H9 (cell line): ENCODE measurements at places on chromosomes 7 and 10.

GRCh38 chr10:75110006-75110632 lies 1.3 kb upstream of the SAMD8 start:
- peaks cover 3% of the 10 kb centered on the region; the same call in 1 of the 2 replicates for H3K4me1 ChIP-seq
- H3K4me3 ChIP-seq: peak overlapping the region; percentile 98

DNA sequence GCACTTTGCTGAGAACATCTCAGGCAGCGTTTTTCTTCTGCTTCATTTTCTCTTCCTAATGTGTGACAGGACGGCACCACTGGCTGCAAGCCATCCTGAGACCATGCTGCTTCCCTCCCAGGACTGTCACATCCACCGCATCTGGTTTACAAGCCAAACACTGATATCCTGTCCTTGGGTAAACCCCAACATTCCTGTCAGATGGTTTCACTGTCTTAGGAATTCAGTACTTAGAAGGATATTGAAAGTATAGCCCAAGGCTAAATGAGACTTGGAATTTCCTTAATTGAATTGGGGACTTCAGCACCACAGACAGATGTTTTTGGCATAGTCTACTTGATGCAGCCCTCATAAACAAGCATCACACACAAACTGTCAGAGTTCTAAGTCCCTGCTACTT lies 74.2 kb upstream of the PLXNA4 start:
- DNase-seq: no peak
- H3K27ac ChIP-seq: no peak overlapping the region
- H3K4me1 ChIP-seq: peaks cover 7% of the 10 kb centered on the region; the same call in 1 of the 2 replicates
- no peaks in the 10 kb centered on the region for H3K36me3 ChIP-seq
- H3K4me3 ChIP-seq: no peak overlapping the region
- no peaks in the 10 kb centered on the region for H3K27me3 ChIP-seq

- no peaks in the 10 kb centered on the region for H3K4me1 ChIP-seq
- H3K36me3 ChIP-seq: no peaks in the 10 kb centered on the region
These were observed 337.6 kb upstream of the CHRM2 start for GRCh38 chr7:136530831-136531230.

- DNase-seq: no peak
- H3K27me3 ChIP-seq: no peaks in the 10 kb centered on the region
- no peaks in the 10 kb centered on the region for H3K4me1 ChIP-seq
- H3K27ac ChIP-seq: no peak overlapping the region
- H3K4me3 ChIP-seq: no peak overlapping the region
These were observed 10.3 kb upstream of the PPP2R2D start for GRCh38 chr10:131890276-131891195.

GRCh38 chr7:141696348-141696747 lies 5.6 kb downstream of the DENND11 start:
- H3K27ac ChIP-seq: no peak overlapping the region
- peaks cover 5% of the 10 kb centered on the region for H3K4me1 ChIP-seq
- no peak overlapping the region for H3K4me3 ChIP-seq
- DNase-seq: no peak

GRCh38 chr7:46908770-46909169 lies 673.1 kb downstream of the TNS3 start:
- H3K36me3 ChIP-seq: no peaks in the 10 kb centered on the region
- H3K4me3 ChIP-seq: no peak overlapping the region
- no peaks in the 10 kb centered on the region for H3K27me3 ChIP-seq
- no peak for DNase-seq
- H3K4me1 ChIP-seq: no peaks in the 10 kb centered on the region

GRCh38 chr7:43309706-43310022 lies 197.2 kb downstream of the HECW1 start:
- H3K36me3 ChIP-seq: no peaks in the 10 kb centered on the region
- H3K27ac ChIP-seq: no peak overlapping the region
- no peaks in the 10 kb centered on the region for H3K27me3 ChIP-seq
- no peak overlapping the region for H3K4me3 ChIP-seq

- no peak for DNase-seq
- no peaks in the 10 kb centered on the region for H3K27me3 ChIP-seq
- H3K36me3 ChIP-seq: no peaks in the 10 kb centered on the region
- no peak overlapping the region for H3K27ac ChIP-seq
- no peaks in the 10 kb centered on the region for H3K4me1 ChIP-seq
These were observed 285.1 kb upstream of the PFKP start for GRCh38 chr10:2782265-2782664.

- H3K36me3 ChIP-seq: peaks cover 73% of the 10 kb centered on the region
- H3K27ac ChIP-seq: no peak overlapping the region
- no peaks in the 10 kb centered on the region for H3K27me3 ChIP-seq
- no peak for DNase-seq
- no peak overlapping the region for H3K4me3 ChIP-seq
- no peaks in the 10 kb centered on the region for H3K4me1 ChIP-seq
These were observed 184.2 kb upstream of the TMEM196 start for GRCh38 chr7:19957664-19958063.

DNA sequence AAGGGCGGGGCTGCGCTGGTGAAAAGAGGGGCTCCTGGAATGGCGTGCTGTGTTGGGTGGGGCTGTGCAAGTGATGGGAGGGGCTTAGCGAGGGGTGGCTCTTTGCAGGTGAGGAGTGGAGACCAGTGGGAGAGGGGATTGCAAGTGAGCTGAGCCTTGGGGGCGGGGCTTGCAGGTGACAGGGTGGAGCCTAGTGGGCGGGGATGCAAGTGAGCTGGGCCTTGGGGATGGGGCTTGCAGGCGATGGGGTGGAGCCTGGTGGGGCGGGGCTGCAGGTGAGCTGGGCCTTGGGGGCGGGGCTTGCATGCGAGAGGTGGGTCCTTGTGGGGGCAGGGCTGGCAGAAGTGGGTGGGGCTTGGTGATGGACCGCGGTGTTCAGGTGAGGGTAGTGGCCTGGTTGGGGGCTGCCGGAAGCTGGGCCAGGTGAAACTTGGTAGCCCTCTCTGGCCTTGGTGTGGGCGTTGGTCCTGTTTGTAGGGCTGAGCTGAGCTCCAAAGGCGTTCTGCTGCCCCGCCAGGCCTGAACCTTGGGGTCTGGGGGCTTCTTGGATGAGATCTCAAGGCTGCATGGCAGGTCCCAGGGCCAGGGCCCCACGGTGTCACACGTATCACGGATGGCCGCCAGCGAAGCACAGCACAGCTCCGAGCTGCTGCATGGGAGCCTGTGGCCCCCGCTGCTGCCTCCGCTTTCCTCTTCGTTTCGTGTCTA lies 743 bp upstream of the PITRM1 start:
- no peak overlapping the region for H3K27ac ChIP-seq
- peaks cover 3% of the 10 kb centered on the region; the same call in 1 of the 3 replicates for H3K36me3 ChIP-seq
- H3K27me3 ChIP-seq: no peaks in the 10 kb centered on the region
- H3K4me1 ChIP-seq: 0 out of 2 replicates have a peak, but pooled peaks cover 4% of the 10 kb centered on the region

DNA sequence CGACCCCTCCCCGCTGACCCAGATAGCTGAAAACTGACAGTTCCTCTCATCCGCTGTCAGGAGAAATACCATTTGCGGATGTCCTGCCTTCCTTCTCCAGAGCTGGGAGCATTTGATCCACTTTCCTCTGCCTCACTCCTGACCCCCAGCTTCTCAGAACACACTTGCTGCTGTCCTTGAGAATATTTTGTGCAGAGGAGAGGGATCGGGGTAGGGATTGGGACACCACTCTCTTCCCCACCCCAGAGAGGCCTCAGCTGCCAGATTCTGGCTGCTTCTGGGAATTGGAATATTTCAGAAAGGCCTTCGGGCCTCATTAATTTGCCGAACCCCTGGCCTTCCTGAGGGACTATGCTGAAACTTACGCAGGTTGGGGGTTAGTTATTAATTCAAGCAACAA lies 97.0 kb downstream of the C10orf105 start:
- no peaks in the 10 kb centered on the region for H3K36me3 ChIP-seq
- no peak overlapping the region for H3K27ac ChIP-seq
- H3K27me3 ChIP-seq: no peaks in the 10 kb centered on the region
- H3K4me1 ChIP-seq: peaks cover 17% of the 10 kb centered on the region; the same call in 1 of the 2 replicates
- peak overlapping the region; percentile 64; the same call in 1 of the 3 replicates for H3K4me3 ChIP-seq

GRCh38 chr10:59627366-59628018 lies 82.2 kb downstream of the SLC16A9 start:
- H3K36me3 ChIP-seq: no peaks in the 10 kb centered on the region
- H3K4me3 ChIP-seq: no peak overlapping the region
- H3K27me3 ChIP-seq: no peaks in the 10 kb centered on the region
- no peak overlapping the region for H3K27ac ChIP-seq

GRCh38 chr10:11832042-11832441 lies 8.9 kb downstream of the PROSER2 start:
- peaks cover 4% of the 10 kb centered on the region; the same call in 1 of the 2 replicates for H3K36me3 ChIP-seq
- peaks cover 7% of the 10 kb centered on the region; the same call in 1 of the 2 replicates for H3K4me1 ChIP-seq
- DNase-seq: no peak
- no peak overlapping the region for H3K4me3 ChIP-seq
